ENCODE measurements at places on chromosomes 7 and 10.

- no peak for DNase-seq
These were observed 96.5 kb downstream of the STRA8 start for GRCh38 chr7:135330088-135330487.

GRCh38 chr7:134778941-134779740 is at the start of gene CALD1:
Gene CALD1 (plus strand): TSS chr7:134779634. CDS start chr7:134867734, 88,100 bp downstream.
- peak; percentile 99 for DNase-seq

GRCh38 chr10:74916283-74916682 is 89.9 kb downstream of the KAT6B start:
- no peak for DNase-seq

DNA sequence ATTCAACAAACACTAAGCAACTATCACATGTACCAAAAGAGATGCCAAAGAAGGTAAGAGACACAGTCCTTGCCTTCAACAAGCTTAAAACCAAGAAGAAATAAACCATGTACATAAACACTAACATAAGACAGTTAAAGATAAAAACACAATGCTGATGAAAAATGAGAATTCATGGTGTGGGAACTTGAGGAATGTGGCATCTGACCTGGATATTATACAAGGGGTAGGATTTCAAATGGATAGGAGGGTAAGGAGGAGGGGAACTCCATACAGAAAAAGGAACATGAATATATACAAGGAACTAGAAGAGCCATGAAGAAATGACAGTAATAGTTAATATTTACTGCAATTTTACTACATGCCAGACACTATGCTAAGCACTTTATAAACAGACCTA is 11.0 kb downstream of the HIBADH start:
- peak; percentile 13 for DNase-seq

DNA sequence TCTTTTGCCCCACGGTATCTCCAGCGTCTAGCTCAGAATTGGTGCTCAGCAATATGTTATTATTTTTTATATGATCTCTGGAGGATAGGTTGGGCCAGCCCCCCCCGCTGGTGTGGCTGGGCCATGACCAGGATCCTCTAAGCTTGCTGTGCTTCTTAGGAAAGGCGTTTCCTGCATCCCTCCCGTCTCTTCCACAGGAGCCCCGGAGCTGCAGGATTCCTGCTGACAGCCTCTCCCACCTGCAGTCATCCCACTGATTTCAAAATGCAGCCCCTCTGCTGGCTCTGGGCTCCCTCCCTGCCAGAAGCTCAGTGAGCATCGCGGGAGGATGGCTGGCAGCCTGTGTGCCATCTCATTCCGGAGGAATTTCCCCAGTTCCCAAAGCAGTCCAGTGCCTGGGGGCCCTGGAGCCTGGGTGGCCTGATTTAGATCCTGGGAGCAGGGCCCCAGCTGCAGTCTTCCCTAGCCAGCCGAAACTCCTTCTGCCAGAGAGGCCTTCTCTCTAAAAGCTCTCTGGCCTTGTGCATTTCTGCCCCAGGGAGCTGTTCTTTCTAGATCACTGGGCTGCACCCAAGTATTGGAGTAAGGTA is 21.8 kb upstream of the GOLGA7B start:
- no peak for DNase-seq

- no peak for DNase-seq
These were observed 75.9 kb downstream of the GLI3 start for GRCh38 chr7:42161110-42161509.

DNA sequence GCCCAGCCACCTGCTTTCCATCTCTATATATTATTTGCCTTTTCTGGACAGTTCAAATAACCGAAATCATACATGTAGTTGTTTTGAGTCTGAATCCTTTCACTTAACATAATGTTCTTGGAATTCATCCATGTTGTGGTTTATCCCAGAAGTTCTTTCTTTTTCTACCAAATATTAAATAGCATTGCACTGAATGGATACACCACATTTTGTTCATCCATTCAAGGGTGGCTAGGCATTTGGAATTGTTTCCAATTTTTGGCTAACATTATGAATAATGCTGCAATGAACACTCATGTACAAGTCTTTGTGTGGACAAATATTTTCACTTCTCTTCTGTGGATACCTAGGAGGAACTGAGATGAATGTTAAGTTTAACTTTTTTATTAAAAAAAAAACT is 18.0 kb downstream of the DNAJC1 start:
- peak; percentile 69 for DNase-seq

DNA sequence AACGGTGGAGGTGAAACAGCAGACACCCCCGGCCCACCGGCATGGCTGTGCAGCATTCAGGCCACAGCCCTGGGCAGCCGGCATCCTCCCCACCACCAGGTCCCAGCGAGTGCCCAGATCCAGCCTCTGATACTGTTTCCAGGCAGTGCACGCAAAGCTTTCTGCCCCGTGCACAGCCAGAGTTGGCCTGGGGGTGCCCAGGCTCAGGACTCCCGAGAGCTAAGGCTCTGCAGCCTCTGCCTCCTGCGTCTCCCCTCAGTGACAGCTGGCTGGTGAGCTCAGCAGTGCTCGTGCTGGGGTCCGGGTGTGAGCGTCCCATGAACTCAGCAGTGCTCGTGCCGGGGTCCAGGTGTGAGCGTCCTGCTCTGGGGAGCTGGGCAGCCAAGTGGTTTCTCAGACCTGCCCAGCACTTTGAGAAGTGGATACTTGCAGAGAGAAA is 65.4 kb downstream of the CFAP46 start:
- DNase-seq = no peak

- DNase-seq = peak; percentile 69
These were observed 137.4 kb upstream of the KCNMA1 start for GRCh38 chr10:77774940-77775391.

DNA sequence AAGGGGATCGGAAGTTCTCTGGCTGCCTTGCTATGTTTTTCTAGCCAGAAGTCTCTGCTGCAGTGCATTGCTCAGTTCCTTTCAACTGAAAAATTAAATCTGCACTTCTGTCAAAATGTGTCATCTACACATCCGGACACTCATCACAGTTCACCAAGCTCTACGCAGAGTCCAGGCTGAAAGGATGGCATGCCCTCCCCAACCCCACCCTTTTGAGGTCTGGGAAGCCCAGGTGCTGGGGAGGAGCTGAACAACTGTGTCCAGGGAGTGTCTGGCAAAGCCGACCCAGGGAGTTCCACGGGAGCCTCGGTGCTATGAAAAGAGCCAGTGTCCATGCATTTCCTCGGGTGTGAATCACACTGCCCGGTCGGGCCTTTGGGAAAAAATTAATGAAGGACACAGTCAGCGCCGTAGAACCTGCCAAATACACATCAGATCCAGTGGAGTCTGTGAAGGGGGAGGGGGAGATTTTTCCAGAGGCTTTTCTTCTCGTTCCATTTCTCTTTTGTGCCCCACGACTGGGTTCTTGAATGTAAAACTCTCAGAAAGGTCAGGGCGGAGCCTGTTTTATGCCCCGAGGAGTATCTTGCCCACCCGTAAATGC is 757 bp upstream of the PALS2 start:
- peak; percentile 53 for DNase-seq

- DNase-seq = peak; percentile 77
These were observed 260.3 kb downstream of the SNX13 start for GRCh38 chr7:17680026-17680425.

All from astrocyte of the spinal cord (primary cell).